ENCODE measurements at places on chromosomes 7 and 10. TPM values are rescaled to one million over a fixed set of nuclear protein-coding genes. Genes with fewer than 3 reads are reported as not detected.

- H3K36me3 ChIP-seq = peaks cover 2% of the 10 kb centered on the region
- peak; percentile 36 for DNase-seq
- no peak overlapping the region for H3K4me3 ChIP-seq
- no peak overlapping the region for H3K27ac ChIP-seq
These were observed 15.2 kb downstream of the RAB11FIP2 start for GRCh38 chr10:118031351-118032075.

- DNase-seq = no peak
- H3K36me3 ChIP-seq = no peaks in the 10 kb centered on the region
- H3K4me3 ChIP-seq = no peak overlapping the region
- H3K27me3 ChIP-seq = no peaks in the 10 kb centered on the region
These were observed 112.7 kb downstream of the ICA1 start for GRCh38 chr7:8149222-8149621.

DNA sequence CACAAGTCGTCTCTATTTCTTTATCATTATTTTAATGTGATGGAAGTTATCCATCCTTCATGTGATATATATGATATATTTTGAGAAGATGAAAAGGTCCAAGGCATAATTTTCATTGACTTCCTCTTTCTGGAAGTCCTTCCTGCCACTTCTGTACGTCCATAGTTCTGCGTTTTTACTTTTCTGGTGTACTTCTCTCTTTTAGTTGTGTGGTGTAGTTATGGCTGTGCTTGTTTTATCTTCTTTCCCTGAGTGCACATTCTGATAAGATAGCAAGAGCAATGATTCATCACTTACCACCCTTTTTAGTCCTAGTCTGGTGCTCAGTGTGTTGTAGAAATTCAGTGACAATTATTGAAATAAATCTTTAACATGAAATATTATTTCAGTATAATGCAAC lies 231.3 kb upstream of the FERD3L start:
- no peak overlapping the region for H3K4me3 ChIP-seq
- no peaks in the 10 kb centered on the region for H3K27me3 ChIP-seq
- no peaks in the 10 kb centered on the region for H3K36me3 ChIP-seq
- DNase-seq = peak; percentile 11

DNA sequence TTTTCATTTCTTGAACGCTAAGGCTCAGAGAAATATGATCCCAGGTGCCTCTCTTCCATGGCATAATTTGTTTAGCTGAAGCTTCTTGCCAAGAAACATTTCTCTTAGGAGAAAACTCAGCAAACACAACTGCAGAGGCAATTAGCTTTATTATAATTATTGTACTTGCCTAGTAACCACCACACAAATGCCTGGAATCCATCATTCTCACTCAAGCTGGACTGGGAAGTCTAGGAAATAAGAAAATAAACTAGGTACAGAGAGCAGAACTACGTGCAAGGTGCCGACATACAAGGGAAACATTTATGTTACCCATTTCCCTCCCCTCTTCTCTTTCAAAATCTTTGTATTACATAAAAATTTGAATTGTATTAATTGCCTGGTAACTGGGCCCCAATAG lies 15.1 kb downstream of the SLC35B4 start:
- H3K4me1 ChIP-seq = no peaks in the 10 kb centered on the region
- no peaks in the 10 kb centered on the region for H3K27me3 ChIP-seq
- no peak for DNase-seq
- H3K36me3 ChIP-seq = peaks cover 4% of the 10 kb centered on the region
- no peak overlapping the region for H3K27ac ChIP-seq

- peak; percentile 37 for DNase-seq
- H3K27ac ChIP-seq = no peak overlapping the region
- H3K27me3 ChIP-seq = no peaks in the 10 kb centered on the region
- H3K4me3 ChIP-seq = no peak overlapping the region
- H3K4me1 ChIP-seq = no peaks in the 10 kb centered on the region
These were observed 22.2 kb downstream of the GPNMB start for GRCh38 chr7:23268746-23269145.

GRCh38 chr7:41313171-41313570 lies 389.7 kb downstream of the INHBA start:
- no peaks in the 10 kb centered on the region for H3K4me1 ChIP-seq
- H3K4me3 ChIP-seq = no peak overlapping the region
- no peaks in the 10 kb centered on the region for H3K27me3 ChIP-seq
- no peak for DNase-seq
- H3K27ac ChIP-seq = no peak overlapping the region

DNA sequence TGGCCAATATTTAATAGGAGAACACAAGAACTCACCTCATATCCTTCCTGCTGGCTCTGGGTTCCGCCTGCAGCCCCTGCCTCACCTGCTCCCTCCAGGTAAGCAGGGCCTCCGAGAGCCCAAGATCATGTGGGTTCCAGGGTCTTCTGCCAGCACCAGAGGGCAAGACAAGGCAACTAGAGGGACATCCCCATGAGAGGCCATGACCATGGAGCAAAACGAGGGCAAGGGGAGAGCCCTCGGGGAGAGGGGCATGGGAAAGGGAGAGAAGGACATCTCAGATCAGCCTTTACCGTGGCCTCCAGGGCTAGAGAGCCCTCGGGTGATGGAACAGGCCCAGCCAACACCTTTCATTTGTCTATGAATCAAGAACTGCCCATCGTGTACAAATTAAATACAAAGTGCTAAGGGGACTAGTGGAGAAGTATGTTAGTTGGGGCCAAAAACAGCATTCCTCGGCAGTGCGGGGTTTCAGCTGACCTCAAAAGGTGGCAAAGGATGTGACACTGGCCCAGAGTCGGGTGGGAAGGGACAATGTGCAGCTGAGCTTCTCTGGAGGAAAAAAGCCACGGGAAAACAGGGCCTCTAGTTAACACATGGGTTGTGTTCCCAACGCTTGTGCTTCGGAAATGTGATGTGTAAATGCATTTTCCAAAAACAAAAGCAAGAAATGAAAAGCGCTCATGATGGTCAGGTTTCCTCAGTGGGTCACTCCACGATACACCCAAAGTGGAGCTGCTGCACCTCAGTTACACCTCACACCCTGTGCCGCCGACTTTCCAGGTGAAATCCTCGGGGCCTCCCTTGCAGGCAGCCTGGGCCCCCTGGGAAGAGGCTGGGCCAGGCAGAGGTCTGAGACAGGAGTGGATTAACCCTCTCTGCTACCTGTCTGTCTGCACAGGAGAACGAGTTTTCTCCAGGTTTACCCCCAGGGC lies 2.0 kb downstream of the AOC1 start:
- no peak for DNase-seq
- H3K4me3 ChIP-seq = no peak overlapping the region
- H3K27ac ChIP-seq = no peak overlapping the region
- no peaks in the 10 kb centered on the region for H3K27me3 ChIP-seq
- H3K4me1 ChIP-seq = no peaks in the 10 kb centered on the region

DNA sequence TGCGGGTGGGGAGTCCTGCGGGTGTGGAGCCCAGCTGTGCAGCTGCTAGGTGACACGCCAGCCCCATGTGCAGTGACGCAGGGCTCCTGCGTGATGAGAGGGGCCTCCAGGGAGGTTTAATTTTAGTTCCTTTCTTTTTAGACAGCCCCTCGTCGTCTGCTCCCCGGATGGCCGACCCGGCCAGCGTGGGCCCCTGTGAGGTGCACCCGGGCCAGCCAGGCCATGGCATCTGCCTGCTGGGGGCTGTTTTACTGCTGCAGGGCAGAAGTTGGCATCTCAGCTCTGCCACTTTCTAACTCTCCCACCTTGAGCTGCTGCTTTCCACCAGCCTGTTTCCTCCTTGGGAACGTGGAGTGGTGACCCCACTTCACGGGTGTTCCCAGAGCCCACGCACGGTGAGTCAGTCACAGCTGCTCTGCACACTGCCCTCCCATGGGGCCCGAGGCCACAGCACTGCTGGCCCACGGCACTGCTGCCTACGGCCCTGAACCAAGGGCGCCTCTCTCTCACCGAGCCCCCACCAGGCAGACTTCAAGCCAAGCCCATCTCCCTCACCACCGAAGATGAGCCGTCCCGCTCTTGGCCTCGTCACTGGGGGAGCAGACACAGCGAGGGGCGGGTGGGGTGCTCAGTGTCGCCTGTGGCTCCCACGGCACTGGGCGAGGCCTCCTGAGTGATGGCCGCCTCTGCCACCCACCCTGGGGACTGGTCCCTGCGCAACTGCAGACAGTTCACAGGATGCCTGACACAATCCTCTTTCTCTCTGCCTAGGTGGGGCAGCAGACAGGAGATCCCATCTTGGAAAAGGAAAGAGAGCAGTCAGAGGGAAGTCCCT lies 21.3 kb downstream of the CYP2W1 start:
- no peak for DNase-seq
- no peak overlapping the region for H3K4me3 ChIP-seq
- H3K4me1 ChIP-seq = no peaks in the 10 kb centered on the region
- H3K36me3 ChIP-seq = peaks cover 6% of the 10 kb centered on the region

GRCh38 chr7:22786290-22786932 lies 36.2 kb downstream of the TOMM7 start:
- H3K4me1 ChIP-seq = peaks cover 3% of the 10 kb centered on the region
- DNase-seq = no peak
- no peaks in the 10 kb centered on the region for H3K27me3 ChIP-seq

- no peak for DNase-seq
- no peak overlapping the region for H3K27ac ChIP-seq
- no peaks in the 10 kb centered on the region for H3K36me3 ChIP-seq
These were observed 130.9 kb downstream of the RSU1 start for GRCh38 chr10:16686054-16686902.

DNA sequence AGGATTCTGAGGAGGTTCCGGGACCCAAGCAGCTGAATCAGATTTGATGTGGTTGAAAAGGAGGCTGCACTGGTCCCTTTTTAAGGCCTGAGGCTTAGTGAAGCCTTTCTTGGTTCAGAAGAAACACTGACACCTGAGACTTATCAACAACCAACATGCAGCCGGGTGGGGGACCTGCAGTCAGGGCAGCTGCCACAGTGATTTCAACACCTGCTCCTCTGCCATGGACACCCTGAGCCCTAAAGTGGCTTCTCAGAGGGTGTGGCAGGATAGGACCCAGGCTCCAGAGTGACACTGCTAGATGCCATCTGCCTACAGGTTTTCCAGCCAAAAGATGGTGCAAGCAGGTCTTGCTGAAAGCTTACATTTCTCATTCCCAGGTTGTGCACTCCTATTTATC lies 99.3 kb downstream of the COL13A1 start:
- no peaks in the 10 kb centered on the region for H3K27me3 ChIP-seq
- H3K36me3 ChIP-seq = no peaks in the 10 kb centered on the region
- peaks cover 4% of the 10 kb centered on the region for H3K4me1 ChIP-seq
- no peak overlapping the region for H3K4me3 ChIP-seq
- H3K27ac ChIP-seq = no peak overlapping the region

- no peaks in the 10 kb centered on the region for H3K36me3 ChIP-seq
- DNase-seq = peak; percentile 93
- H3K27me3 ChIP-seq = no peaks in the 10 kb centered on the region
- H3K27ac ChIP-seq = no peak overlapping the region
- H3K4me3 ChIP-seq = no peak overlapping the region
- H3K4me1 ChIP-seq = peaks cover 18% of the 10 kb centered on the region
These were observed 189.5 kb downstream of the CXCL12 start for GRCh38 chr10:44195112-44196007.

- no peak overlapping the region for H3K27ac ChIP-seq
- DNase-seq = no peak
- H3K36me3 ChIP-seq = no peaks in the 10 kb centered on the region
- peaks cover 2% of the 10 kb centered on the region for H3K27me3 ChIP-seq
- H3K4me1 ChIP-seq = no peaks in the 10 kb centered on the region
These were observed 137.6 kb upstream of the RET start for GRCh38 chr10:42939237-42939636.

GRCh38 chr10:61992671-61993668 lies 91.5 kb downstream of the ARID5B start:
- no peaks in the 10 kb centered on the region for H3K36me3 ChIP-seq
- H3K27ac ChIP-seq = peak overlapping the region; percentile 97
- H3K4me1 ChIP-seq = peaks cover 8% of the 10 kb centered on the region
- no peaks in the 10 kb centered on the region for H3K27me3 ChIP-seq
- peak overlapping the region; percentile 37 for H3K4me3 ChIP-seq
- peak; percentile 98 for DNase-seq

DNA sequence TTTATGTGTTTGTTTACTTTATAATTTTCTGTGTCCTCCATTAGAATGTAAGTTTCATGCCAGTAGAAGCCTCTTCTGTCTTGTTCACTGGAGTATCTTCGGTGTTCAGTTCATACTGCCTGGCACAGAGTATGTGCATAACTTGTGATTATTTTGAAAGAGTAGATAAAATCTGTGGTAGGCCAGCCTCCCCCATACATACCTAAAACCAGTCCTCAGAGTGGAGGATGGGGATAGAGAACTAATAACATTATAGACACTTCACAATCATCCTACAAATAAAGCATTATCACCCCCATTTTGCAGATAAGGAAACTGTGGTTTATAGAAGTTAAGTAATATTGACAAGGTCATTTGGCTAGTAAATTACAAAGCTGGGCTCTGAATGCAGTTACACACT lies 28.0 kb downstream of the VIM start:
- H3K4me1 ChIP-seq = no peaks in the 10 kb centered on the region
- H3K4me3 ChIP-seq = no peak overlapping the region
- no peaks in the 10 kb centered on the region for H3K36me3 ChIP-seq
- DNase-seq = peak; percentile 63
- H3K27me3 ChIP-seq = no peaks in the 10 kb centered on the region

DNA sequence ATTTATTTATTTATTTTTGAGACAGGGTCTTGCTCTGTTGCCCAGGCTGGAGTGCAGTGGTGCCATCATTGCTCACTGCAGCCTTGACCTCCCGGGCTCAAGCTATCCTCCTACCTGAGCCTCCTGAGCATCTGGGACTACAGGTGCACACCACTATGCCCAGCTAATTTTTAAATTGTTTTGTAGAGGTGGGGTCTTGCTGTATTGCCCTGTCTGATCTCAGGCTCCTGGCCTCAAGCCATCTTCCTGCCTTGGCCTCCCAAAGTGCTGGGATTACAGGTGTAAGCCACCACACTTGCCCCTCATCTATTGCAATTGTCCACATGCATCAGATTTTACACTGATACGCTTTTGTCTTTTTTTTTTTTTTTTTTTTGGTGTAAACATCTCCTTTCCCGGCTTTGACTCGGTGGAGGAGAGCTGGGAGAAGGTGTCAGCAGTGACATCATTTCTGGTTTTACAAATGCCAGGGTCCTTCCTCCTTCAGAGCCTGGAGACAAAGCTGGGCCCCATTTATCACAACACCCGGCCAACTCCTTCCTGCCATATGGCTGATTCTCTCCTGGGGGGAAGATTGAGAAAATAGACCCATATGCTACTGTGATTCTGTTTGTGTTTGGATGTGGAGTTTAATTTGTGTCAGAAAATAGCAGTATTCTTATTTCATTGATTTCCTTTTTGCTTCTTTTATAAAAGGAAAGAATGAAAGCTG lies 61.3 kb downstream of the GALNT17 start:
- no peaks in the 10 kb centered on the region for H3K27me3 ChIP-seq
- no peaks in the 10 kb centered on the region for H3K36me3 ChIP-seq
- no peaks in the 10 kb centered on the region for H3K4me1 ChIP-seq
- H3K27ac ChIP-seq = no peak overlapping the region

ANKRD30A gene
- total RNA-seq = not detected

CASP7 gene
- total RNA-seq = 28.9 TPM

PRKAR2B gene
- total RNA-seq = 12.6 TPM

DPP6 gene
- not detected for total RNA-seq

GBX1 gene
- total RNA-seq = not detected

NAT16 gene
- total RNA-seq = not detected

NEUROG3 gene
- total RNA-seq = not detected

SNCG gene
- total RNA-seq = 8.7 TPM

PPIF gene
- 18.7 TPM for total RNA-seq

Data from fibroblast of lung (primary cell).